Endodermal cell (in vitro differentiated cells): ENCODE measurements at places on chromosomes 4 and X. TPM values are rescaled to one million over a fixed set of nuclear protein-coding genes. Genes with fewer than 3 reads are reported as not detected.

DNA sequence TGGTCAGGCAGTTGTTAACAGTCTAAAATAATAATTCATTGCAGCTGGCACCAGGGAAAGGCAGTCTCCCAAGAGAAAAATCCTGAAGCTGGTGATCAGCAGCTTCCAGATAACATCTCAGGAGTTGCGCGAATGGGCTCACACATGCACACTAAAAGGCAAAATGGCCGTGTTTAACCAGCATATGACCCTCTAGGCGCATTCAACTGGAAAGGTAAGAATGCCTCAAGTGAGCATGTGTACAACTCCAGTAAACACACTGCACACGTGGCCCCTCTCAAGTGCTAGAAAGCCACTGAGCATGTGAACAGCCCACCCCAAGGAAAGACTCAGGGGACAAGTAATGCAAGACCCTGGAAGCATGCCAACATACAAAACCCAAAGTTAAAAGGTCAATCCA is 33.1 kb downstream of the STPG2 start:
- H3K27ac ChIP-seq: no peak overlapping the region
- no peaks in the 10 kb centered on the region for H3K4me1 ChIP-seq
- peak; percentile 36 for DNase-seq
- no peaks in the 10 kb centered on the region for H3K36me3 ChIP-seq

GRCh38 chr4:6692806-6693205 is 872 bp upstream of the S100P start:
- no peaks in the 10 kb centered on the region for H3K27me3 ChIP-seq
- DNase-seq: no peak
- H3K27ac ChIP-seq: no peak overlapping the region

Gene GUCY1B1
- 1.8 to 3.4 TPM (median 2.9 TPM) in 3 replicates for total RNA-seq

Gene DCUN1D4
- 43.9 to 55.1 TPM (median 51.5 TPM) in 3 replicates for total RNA-seq

DNA sequence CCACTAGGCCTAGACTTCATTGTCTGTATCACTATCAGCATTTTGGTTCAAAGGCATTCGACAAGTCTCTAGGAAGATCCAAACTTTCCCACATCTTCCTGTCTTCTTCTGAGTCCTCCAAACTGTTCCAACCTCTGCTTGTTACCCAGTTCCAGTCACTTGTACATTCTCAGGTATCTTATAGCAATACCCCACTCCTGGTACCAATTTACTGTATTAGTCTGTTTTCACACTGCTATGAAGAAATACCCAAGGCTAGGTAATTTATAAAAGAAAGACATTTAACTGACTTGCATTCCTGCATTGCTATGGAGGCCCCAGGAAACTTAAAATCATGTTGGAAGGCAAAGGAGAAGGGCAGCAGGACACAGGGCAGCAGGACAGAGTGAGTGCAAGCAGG is 293.9 kb downstream of the ARAP2 start:
- H3K27me3 ChIP-seq: no peaks in the 10 kb centered on the region
- no peak for DNase-seq
- no peak overlapping the region for H3K27ac ChIP-seq

Gene PI4K2B
- total RNA-seq: 12.4 to 15.6 TPM (median 14.5 TPM) in 3 replicates

Gene KCTD8
- total RNA-seq: 0.88 and 0.97 TPM in 2 replicates

GRCh38 chrX:14997271-14997670 is 124.0 kb downstream of the MOSPD2 start:
- no peak overlapping the region for H3K4me3 ChIP-seq
- H3K36me3 ChIP-seq: no peaks in the 10 kb centered on the region
- no peak for DNase-seq

Gene ATP2B3
- not detected in 3 replicates for total RNA-seq

GRCh38 chr4:16573739-16574138 is 324.7 kb downstream of the LDB2 start:
- H3K27me3 ChIP-seq: no peaks in the 10 kb centered on the region
- H3K4me3 ChIP-seq: no peak overlapping the region
- no peaks in the 10 kb centered on the region for H3K4me1 ChIP-seq
- no peak for DNase-seq
- H3K27ac ChIP-seq: no peak overlapping the region

Gene PCDH10
- total RNA-seq: 89.7 and 111 TPM in 2 replicates

Gene DCHS2
- 0.04 to 0.23 TPM (median 0.13 TPM) in 3 replicates for total RNA-seq
